ENCODE measurements at places on chromosomes 5 and 9.
A peak's percentile ranks its signal among the peaks of the same experiment; 100 is the strongest.

DNA sequence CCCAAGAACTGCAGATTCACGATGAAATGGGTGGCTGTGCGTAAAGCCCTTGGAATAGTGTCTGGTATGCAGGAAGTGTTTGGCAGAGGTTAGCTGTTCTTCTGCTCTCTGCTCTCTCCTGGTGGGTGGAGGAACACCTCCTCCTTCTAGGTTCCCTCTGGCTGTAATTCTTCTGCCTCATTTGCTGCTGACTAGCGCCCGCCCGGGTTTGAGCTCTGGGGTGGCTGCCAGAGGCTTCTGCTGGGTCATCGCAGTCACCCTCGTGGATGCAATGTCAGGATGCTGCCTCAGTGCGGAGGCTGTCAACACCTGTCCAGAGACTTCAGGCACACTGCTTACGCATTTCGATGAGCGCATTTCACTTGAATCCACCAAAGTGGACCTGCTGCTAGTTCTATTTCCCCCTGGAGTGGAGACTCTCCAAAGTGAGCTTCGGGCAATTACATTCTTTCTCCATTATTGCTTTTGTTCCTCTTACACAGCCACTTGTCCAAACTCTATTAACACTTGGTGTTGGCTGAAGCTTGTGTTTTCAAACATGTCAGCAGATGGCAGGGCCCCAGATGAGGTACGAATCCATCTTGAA is 11.7 kb downstream of the DOCK2 start:
- DNase-seq: no peak

DNA sequence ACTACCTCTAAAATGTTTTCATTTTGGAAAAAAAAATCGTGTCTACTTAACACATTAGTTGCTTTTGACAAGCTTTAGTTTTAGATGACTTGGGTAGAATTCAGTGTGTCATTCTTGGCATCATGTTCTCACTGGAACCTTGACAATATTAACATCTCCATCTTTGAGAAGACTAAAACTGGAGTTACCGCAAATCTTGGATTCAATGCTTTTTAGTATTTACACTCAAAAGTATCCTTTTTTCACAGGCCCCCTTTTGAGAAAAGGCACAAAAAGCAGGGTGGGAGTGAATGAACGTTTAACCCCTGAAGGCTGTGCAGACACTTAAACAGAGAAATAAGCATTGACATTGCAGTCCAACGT is 549.1 kb downstream of the CSNK1G3 start:
- DNase-seq: no peak

DNA sequence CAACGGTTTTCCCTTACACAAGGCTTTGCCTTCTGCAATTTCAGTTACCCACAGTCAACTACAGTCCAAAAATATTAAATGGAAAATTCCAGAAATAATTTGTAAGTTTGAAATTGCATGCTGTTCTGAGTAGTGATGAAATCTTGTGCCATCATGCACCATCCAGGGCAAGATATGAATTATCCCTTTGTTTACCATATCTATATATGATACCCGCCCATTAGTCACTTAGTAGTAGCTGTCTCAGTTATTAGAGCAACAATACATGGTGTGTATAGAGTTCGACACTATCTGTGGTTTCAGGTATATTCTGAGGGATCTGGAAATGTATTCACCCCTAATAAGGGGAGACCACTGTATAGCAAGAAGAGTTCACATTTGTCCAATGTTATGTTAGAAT is 29.4 kb downstream of the ERBIN start:
- DNase-seq: no peak

- no peak for DNase-seq
Observed at GRCh38 chr9:123049589-123050222, 16.2 kb downstream of the GPR21 start.

DNA sequence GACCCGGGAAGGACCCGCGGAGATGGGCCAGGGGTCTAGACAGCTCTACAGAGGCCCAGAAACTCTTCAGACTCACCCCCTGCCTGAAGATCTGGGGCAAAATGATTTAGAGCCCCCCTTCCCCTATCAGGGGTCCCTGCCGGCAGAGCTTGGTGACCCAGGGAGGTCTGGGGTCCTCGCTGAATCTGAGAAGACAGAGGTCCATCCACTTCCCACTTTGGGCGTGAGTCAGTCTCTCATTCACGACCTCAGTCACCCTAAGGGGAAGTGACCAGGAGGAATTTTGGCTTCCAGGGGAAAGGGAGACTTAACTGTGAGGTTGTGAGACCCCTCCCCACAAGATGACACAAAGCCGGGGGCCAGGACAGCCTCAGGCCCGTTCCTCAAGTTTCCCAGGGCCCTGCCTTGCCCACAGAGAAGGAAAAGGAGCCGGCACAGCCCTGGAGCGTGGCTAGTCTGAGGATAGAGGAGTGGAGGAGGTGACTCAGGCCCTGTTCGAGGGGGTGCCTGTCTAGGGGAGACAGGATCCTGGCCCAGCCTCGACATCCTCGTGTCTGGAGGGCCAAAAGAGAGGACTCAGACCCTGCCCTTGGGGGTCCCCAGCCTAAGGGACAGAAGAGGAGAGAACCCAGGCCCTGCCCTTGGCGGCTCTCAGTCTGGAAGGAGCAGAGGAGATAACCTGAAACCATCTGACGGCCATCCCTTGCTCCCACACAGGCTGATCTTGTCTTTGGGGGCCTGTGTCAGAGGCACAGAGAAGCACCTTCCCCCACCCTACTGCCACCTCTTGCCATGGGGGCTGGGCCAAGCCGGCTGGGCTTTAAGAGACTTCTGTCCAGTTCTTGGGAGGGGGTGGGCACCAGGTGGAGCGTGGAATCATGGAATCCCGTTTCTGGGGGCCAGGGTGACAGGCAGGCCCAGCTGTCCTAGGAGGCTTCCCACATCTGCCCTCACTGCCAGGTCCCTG is 889 bp downstream of the PDLIM4 start:
- no peak for DNase-seq

DNA sequence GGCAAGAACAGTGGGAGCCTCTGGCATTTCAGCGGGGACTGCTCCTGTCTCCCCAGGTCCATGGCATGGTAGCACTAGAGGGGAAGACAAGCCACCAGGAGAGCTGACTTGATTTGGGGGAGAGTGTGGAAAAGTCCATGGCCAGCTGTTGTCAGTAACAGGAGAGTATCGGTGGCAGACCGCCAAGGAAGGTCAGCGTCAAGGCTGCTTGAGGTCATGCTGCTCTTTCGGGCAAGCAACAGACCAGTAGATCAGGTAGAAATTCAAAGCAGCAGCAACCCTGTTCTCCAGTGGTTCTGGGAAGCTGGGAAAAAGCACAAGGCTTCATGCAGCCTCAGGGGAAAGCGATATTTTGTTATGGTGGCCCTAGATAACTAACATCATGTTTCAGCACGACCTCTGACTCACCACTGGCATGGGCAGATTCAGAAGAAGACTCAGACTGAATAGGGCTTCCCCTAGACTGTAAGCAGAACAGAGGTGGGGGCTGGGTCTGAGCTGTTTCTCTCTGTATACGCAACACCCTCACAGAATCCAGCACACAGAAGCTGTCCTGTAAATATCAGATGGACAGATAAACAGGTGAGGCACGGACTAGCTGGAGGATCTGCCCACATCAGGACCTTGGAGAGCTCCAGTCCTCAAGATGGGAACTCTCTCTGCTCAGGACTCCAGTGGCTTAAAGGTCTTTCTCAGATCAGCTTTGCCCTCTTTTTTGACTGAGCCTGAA is 35.2 kb upstream of the PLEKHG4B start:
- DNase-seq: no peak

DNA sequence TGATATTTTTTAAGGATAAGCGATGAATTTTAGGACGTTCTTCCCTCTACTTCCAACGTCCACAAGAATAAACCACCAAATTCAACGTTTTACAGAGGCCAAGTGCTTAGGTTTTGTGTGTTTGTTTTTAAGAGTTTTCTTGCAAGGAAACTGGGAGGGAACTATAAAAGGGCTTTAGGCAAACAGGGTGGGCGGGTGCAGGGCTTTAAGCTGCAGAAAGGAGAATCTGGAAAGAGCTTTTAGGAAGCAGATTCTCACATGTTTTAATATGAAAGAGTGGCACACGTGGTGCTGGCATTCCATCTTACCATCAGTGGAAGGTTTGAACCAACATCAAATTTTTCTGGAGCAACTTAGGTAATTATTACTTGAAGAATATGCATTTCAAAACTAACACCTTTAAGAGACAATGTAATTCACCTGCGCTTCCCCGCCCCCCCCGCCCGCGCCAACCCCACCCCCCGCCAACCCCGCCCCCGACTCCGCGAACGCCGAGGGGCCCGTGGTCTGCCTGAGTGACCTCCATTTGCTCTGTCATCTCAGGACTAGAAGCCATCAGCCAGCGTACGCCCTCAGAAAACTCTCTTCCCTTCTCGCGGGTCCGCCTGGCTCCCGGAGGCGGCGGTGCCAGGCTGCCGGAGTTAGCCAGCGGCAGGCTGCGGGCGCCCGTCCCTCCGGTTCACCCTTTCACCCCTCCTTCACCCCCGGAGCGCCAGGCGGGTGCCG is 911 bp upstream of the PIK3R1 start:
- DNase-seq: peak; percentile 37

- no peak for DNase-seq
Observed at GRCh38 chr9:94980947-94981722, 254.6 kb downstream of the AOPEP start.

GRCh38 chr9:97979788-97980478 is 3.2 kb upstream of the ANP32B start:
- no peak for DNase-seq
